ENCODE measurements at places on chromosomes 3 and 15.

GRCh38 chr3:95184038-95184437 lies 1121.2 kb downstream of the NSUN3 start:
- H3K4me1 ChIP-seq: no peaks in the 10 kb centered on the region
- H3K27ac ChIP-seq: no peak overlapping the region
- H3K27me3 ChIP-seq: no peaks in the 10 kb centered on the region
- no peak overlapping the region for H3K4me3 ChIP-seq
- no peaks in the 10 kb centered on the region for H3K36me3 ChIP-seq

GRCh38 chr3:47413751-47414150 lies 32.9 kb downstream of the PTPN23 start:
- H3K4me1 ChIP-seq: no peaks in the 10 kb centered on the region
- DNase-seq: no peak
- H3K4me3 ChIP-seq: no peak overlapping the region
- no peak overlapping the region for H3K27ac ChIP-seq

DNA sequence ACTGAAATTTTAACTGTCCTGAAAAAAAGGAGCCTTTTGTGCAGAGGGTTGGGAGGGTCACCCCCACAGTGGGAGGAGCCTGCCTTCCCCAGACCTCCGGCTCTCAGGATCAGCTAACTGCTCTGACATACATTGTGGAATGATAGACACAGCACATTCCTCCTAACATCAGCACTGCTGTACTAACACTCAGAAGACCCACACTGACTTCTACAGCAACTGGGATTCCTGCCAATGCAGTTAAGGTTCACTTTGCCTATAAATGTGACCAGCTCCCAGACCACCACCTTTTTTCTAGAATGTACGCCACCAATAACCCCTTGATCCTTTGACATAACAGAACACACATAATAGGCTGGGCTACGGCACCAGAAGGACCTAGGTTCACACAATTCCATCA lies 3.2 kb downstream of the CPEB1 start:
- H3K27me3 ChIP-seq: peaks cover 91% of the 10 kb centered on the region
- H3K36me3 ChIP-seq: no peaks in the 10 kb centered on the region
- no peak overlapping the region for H3K27ac ChIP-seq
- no peak overlapping the region for H3K4me3 ChIP-seq
- H3K4me1 ChIP-seq: peaks cover 6% of the 10 kb centered on the region
- no peak for DNase-seq

DNA sequence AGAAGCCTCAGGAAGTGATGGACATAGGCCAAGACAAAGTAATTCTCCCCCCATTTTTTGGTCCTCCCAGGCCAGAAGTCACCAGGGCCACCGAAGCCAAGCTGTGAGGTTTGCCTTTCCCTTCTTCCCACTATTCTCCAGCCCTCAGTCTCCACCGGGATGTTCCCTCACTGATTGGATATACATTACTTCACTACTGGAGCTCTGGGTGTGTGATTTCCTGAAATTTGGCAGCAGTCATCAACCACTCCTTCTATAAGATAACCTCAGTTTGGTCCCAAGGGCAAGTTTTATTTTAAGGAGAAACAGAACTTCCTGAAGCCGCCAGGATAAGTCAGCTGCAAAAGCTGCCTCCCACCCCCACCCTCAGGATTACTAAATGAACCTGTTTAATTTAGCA lies 11.3 kb downstream of the SLCO2A1 start:
- peak; percentile 57 for DNase-seq
- H3K4me1 ChIP-seq: no peaks in the 10 kb centered on the region
- no peaks in the 10 kb centered on the region for H3K27me3 ChIP-seq
- no peaks in the 10 kb centered on the region for H3K36me3 ChIP-seq
- no peak overlapping the region for H3K4me3 ChIP-seq
- H3K27ac ChIP-seq: no peak overlapping the region
